T-cell (primary cell): ENCODE measurements at places on chromosomes 5 and 9.

GRCh38 chr5:69522035-69522434 is 29.4 kb downstream of the OCLN start:
- no peak for DNase-seq

GRCh38 chr5:180080486-180081280 is 9.1 kb upstream of the RNF130 start:
- peak; percentile 51 for DNase-seq

GRCh38 chr9:137156567-137157375 is 13.1 kb downstream of the LRRC26 start:
- DNase-seq: peak; percentile 35

DNA sequence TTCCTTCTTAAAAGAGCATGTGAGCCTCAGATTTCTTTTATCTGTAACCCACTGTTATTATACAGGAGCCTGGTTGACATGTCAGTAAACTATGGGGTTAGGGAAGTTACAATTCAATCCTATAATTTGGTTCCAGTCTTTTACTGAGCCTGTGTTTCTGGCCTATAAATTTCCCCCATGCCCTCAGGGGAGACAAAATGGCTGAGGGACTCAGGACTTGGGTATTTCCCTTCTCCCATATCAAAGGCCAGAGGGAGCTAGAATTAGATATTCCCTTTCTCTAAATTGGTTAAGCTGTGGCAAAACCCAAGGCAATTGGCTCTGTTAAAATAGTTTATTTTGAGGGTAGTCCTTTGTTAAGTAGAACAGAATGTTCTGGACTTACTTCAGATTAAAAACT is 823.2 kb downstream of the TLE1 start:
- DNase-seq: no peak

- no peak for DNase-seq
Measured at GRCh38 chr5:160921423-160922285, 69.6 kb upstream of the ATP10B start.

GRCh38 chr9:130487500-130487899 is 42.7 kb downstream of the ASS1 start:
- DNase-seq: no peak

GRCh38 chr5:169881702-169882303 is 98.5 kb downstream of the INSYN2B start:
- no peak for DNase-seq

DNA sequence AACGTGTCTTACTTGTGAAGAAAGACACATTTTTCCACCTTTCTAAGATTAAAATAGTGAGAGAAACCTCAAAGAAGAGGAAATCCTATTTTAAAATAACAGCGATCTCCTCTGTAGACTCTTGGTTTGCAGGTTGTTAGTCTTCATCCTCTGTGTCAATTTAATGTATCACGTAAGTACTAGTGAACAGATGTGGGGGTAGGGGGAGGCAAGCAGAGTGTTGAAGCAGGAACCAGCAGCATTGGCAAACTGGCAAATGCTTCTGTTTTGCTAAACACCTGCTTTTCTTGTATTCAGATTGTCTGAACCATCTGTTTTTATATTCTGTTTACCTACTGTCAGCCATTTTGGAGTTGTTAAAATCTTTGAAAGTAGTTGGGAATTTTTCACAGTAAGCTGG is 159.3 kb upstream of the TLX3 start:
- DNase-seq: no peak

- no peak for DNase-seq
Measured at GRCh38 chr9:96524764-96525163, 74.8 kb downstream of the HABP4 start.
